CD4-positive, alpha-beta T cell treated with Interleukin-10 for 1 hour (primary cell): ENCODE measurements at places on chromosomes 12 and 14.

DNA sequence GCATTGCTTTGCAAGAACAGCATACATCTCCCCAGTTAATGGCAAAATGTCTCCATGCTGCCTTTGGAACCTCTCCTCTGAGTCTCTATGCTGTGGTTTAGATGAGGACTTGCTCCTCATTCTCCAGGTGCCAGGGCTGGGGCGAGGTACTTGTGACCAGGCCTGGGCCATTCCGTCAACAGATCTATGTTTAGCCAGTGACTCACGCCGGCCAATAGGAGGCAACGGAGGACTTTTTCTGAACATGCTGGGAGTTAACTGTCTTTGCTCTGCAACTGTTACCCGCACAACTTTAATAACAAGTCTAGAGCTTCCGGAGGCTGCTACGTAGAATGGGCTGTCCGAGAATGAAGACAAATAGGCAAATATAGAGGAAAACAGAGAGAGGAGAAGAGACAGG is 214.2 kb downstream of the GLT1D1 start:
- DNase-seq: no peak

GRCh38 chr12:15154103-15154502 is 67.1 kb downstream of the RERG start:
- no peak for DNase-seq

- DNase-seq: no peak
Observed at GRCh38 chr12:257521-258321, 4.9 kb downstream of the SLC6A13 start.

GRCh38 chr14:34699873-34700621 is 14.3 kb downstream of the CFL2 start:
- no peak for DNase-seq

- peak; percentile 66 for DNase-seq
Observed at GRCh38 chr12:55830601-55831446, 1.4 kb upstream of the DNAJC14 start.

DNA sequence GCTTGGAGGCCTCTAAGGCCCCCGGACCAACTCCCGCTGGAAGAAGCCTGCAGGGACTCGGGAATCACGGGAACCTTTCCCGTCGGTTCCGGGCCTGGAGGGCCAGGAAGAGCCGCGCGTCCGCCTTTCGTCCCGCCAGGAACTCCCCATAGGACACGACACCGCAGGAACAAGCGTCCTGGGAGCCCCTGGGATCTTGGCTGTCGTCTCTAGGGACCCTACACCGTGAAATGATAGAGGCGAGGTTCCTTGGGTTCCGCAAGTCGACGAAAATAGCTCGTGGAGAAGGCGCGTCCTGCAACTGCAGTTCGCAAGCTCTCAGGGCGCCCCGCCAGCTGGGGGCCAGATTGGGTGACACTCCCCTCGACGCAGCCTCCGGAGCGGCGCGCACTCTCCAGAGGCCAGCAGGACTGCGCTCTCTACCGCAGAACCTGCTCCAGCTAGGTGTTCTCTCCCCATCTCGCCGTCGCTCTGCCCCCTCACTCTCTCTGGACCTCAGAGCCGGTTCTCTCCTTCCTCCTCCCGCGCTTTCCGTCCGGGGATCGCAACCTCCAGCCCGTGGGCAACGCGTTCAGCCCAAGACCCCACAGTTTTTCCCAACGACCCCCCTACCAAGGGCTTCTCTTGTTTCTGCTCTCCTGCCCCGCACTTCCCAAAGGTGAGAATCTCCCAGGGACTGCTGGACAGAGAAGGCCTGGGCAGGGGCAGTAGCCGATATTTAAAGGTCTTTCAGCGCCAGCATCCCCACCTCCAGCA is 776 bp downstream of the BMP4 start:
- no peak for DNase-seq

DNA sequence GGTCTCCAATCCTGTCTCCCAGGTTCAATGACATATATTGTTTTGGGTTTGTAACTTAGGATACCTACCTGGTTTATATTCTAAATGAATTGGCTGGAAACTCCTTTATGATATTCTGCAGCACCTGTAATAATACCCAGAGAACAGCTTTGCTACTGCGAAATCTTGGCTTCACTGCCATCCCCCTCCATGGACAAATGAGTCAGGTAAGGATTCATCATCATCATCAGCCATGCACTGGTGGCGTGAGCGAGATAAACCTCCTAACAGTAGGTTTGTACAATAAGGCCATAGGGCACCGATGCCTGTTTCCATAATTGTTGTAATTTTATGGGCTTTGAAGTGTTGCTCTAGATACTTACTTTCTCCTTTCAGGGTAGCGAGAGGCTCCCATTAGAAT is 10.7 kb downstream of the DDX47 start:
- DNase-seq: no peak

- no peak for DNase-seq
Observed at GRCh38 chr12:56954057-56954957, 3.1 kb downstream of the RDH16 start.

DNA sequence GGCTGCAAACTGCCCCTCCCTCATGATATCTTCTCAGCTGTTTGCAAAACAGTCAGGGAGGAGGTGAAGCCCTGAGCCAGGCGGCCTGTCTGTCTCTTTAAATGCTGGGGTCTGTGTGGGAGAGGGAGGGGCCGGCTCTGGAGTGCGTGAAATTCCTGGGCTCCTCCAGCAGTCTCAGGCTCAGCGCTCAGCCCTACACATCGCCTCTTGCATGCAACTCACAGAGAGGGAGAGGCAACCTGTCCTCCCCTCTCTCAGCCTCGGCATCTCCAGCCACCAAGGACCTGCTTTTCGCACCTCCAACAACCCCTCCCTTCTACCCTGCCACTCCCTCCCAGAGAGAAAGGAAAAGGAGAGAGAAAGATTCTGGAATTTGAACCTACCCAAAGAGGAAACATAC is at the start of gene NRXN3:
Gene NRXN3 (plus strand): TSS at position 171 of the 400 bp plus-strand sequence. CDS start 72,721 bp downstream, outside the sequence.
- DNase-seq: no peak

GRCh38 chr12:105481392-105482300 is 151.2 kb downstream of the C12orf75 start:
- no peak for DNase-seq

- DNase-seq: no peak
Observed at GRCh38 chr14:95330591-95331370, 11.1 kb upstream of the CLMN start.

DNA sequence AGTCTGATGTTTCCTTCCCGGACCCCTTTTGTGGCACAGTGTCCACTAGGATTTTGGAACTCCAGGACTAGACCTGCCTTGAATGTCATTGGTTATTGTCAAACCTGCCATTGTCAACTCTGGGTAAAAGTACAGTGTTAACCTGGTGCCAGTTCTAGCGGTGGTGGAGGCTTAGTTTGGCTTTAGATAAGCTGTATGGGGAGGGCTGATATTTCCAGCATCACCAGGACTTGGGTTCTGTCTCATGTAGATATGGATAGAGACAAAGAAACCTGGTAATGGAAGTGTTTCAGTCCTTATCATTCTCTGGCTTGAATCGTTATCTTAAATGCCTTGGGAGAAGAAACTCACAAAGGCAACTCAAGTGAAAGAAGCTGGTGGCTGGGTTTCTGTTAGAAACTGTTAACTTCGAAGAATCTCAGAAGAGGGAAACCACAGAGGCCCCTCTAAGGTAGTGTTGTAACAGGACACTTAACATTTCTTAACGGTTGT is 10.6 kb downstream of the CHST11 start:
- DNase-seq: no peak

GRCh38 chr14:101135796-101136742 is 232.5 kb upstream of the RTL1 start:
- DNase-seq: no peak

GRCh38 chr14:78103271-78103670 is 66.9 kb upstream of the NRXN3 start:
- DNase-seq: no peak

DNA sequence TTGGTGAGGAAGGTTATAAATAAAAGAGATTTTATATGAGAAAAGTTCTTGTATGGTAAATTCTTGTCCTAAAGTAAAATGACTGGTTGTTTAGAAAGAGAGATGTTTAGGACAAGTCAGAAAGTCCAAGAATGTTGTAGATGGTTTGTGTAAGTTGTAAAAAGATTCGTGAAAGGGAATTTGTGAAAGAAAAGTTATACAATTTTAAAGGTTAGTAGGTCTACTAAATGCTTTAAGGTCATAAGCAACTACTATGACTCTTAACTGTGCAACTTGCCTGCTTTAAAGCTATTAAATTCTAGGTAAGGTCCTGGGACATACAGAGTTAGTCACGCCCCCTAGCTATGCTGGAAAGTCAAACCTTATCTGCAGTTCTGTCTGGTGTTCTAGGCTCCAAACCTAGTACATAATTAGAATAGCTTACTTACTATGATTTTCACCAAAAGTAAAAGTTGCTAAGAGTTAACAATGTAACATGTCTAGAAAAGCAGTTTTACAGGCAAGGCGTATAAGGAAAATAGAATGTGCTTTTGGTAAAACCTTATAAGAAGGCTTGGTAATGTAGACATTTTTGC is 11.2 kb upstream of the DHRS2 start:
- DNase-seq: no peak

DNA sequence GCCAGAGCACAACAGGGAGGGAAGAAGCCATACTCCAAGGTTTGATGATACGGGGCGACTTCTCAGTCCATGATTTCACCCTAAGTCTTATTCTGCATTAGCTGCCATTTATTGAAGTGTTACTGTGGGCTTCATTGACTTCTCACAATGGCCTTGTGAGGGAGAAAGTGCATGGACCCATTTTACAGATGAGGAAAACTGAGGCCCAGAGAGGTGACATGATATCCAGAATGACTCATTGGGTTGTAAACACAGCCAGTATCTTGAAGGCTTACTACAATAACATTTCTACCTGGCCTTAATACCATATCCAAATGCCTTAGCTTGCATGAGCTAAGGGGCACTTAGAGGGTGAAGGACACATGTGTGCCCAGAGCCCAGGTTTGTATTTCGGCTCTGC is 100.6 kb downstream of the CMKLR1 start:
- DNase-seq: no peak

DNA sequence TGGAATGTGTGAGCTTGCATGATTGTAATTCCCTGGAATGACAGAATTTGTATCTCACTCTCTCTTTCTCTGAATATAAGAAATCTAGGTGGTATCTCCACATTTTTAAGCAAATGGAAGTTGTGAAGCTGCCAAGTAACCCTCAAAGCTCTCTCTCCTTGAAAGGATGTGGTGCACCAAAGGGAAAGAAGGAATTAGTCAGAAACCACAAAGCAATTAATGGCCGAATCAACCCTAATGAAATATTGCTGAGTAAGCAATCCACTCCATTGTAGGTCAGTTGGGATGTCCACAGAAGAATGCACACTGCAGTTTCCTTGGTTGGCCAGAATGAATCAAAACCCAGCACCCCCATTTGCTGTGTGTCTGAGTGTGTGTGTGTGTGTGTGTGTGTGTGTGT is 153.5 kb downstream of the KCNA5 start:
- no peak for DNase-seq

DNA sequence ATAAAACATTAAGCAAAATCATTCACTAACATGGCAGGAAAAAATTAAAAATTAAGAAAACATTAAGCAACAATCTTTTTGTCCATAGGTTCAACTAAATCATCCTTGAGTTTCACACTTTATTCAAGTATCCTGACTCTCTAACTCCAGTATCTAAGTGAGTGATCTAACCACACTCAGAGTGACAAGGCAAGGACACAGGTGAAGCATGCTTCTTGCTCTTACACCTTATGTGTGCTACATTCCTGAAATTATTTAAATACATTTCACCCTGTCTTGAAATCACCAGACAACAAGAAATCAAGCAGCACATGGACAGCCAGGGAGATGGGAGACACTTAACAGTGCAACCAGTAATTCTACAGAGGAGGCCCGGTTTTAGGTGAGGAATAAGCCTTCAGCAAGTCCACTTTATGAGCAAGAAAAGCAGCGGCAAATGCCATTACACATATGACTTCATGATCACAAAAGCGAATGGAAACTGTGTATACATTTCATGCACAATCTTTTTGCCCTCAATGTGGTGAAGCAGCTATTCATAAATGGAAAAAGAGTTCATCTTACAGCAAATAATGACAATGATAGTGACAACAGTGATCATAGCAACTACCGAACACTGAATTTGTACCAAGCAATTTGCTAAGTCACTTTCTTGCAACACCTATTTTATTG is 37.4 kb downstream of the PHLDA1 start:
- no peak for DNase-seq

DNA sequence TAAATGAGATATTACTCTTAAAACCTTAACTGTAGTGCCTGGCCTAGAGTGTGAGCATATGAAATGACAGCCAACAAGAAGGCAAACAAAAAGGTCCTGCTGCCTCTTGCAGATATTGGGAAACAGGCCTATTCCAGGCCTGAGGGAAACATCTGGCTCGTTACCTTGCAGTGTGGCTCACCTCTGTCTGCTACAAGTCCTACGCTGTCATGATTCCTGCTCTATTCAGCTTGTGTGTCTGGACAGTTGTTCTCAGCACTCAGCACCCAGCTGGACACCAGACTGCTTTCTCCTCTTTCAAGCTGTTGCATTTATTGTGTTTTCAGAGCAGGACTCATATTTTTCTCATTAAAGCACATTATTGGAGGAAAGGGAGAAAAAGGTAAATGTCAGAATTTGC is 113.5 kb downstream of the TMTC2 start:
- DNase-seq: no peak

GRCh38 chr14:97010491-97011160 is 213.4 kb downstream of the VRK1 start:
- DNase-seq: no peak

GRCh38 chr14:93036652-93037345 is 78.9 kb downstream of the ITPK1 start:
- DNase-seq: no peak

- DNase-seq: no peak
Observed at GRCh38 chr12:111585690-111586089, 13.4 kb downstream of the ATXN2 start.

GRCh38 chr12:52533686-52534470 is 13.7 kb upstream of the KRT5 start:
- no peak for DNase-seq

GRCh38 chr12:42468921-42469320 is 120.6 kb downstream of the PRICKLE1 start:
- DNase-seq: no peak

GRCh38 chr12:121279507-121279915 is 17.0 kb downstream of the CAMKK2 start:
- DNase-seq: no peak

DNA sequence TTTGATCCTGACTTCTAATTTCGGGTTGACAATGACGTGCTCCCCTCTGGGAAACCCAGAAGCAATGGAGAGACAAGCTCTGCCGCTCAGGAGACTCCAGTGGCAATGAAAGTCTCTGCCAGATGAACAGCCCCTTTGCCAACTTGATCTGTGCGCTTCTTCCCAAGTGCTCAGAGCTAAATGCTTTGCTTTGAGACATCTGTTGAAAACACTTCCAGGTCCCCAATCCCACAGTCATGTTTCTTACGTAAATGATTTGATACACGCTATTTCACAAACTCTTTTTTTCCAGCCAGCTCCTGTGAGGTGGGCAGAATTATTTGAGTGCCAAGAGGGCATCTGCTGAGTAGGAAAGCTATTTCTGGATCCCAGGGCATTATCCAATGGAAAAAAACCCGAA is 147.6 kb downstream of the RIMBP2 start:
- DNase-seq: no peak
